Fibroblast of the aortic adventitia (primary cell): ENCODE measurements at places on chromosomes 13 and 19.
A peak's percentile ranks its signal among the peaks of the same experiment; 100 is the strongest.

- peak; percentile 41 for DNase-seq
Observed at GRCh38 chr19:58562122-58563033, 4.0 kb upstream of the UBE2M start.

GRCh38 chr13:111856571-111856970 is 210.4 kb upstream of the SOX1 start:
- DNase-seq, result no peak

GRCh38 chr19:34393629-34394028 is 10.6 kb upstream of the PDCD2L start:
- DNase-seq, result no peak

GRCh38 chr13:79211377-79211776 is 194.7 kb downstream of the RBM26 start:
- no peak for DNase-seq

GRCh38 chr19:49555600-49556411 is 24.6 kb downstream of the NOSIP start:
- DNase-seq, result peak; percentile 43

DNA sequence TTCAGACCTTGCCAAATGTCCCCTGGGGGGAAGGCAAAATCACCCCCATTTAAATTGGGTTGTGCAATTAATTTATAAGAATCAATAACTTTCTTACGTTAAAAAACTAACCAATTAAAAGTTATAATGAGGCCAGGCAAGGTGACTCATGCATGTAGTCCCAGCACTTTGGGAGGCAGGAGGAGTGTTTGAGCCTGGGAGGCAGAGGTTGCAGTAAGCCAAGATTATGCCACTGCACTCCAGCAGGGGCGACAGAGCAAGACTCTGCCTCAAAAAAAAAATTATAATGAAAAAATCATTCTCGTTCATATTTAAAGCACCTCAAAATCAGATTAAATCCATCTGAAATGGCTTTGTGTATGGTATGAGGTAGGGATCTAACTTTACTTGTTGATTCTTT is 18.4 kb upstream of the SIGLEC14 start:
- DNase-seq, result peak; percentile 12

- DNase-seq, result no peak
Observed at GRCh38 chr13:80642641-80643040, 301.7 kb upstream of the SPRY2 start.
